ENCODE measurements at places on chromosomes 5 and 9.

DNA sequence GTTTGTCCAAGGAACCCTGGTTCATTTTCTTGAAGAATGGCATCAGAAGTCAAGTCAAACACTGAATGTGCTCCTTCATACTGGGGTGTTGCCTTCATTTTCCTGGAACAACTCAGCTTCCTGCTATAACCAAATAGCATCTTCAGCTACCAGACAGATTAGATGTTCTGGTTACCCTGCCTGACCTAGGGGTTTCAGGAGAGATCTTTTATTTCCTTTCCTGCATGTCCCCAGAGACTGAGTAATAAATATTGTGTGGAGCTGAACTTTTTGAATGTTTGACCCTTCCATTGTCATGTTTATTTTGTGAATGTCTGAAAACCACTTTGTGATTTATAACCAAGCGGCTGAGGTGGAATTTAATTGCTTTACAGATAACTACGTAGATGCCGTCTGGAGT is 147.1 kb downstream of the IRX1 start:
- no peak for DNase-seq

DNA sequence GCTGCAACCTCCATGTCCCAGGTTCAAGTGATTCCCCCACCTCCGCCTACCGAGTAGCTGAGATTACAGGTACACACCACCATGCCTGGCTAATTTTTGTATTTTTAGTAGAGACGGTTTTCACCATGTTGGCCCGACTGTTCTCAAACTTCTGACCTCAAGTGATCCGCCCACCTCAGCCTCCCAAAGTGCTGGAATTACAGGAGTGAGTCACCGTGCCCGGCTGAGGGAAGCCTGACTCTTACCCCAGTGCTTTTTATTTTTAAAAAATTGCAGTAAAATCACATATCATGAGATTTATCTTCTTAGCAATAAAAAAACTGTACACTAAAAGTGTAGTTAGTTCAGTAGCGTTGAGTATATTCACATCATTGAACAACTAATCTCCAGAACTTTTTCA is 105.3 kb downstream of the SLIT3 start:
- no peak for DNase-seq

- DNase-seq: no peak
These were observed 32.7 kb upstream of the GNE start for GRCh38 chr9:36290996-36291395.

GRCh38 chr9:87686520-87687090 is 39.3 kb upstream of the CTSL start:
- no peak for DNase-seq

GRCh38 chr5:175686826-175687225 is 29.0 kb downstream of the HRH2 start:
- no peak for DNase-seq

- DNase-seq: no peak
These were observed 16.7 kb downstream of the QRFP start for GRCh38 chr9:130879863-130880411.

DNA sequence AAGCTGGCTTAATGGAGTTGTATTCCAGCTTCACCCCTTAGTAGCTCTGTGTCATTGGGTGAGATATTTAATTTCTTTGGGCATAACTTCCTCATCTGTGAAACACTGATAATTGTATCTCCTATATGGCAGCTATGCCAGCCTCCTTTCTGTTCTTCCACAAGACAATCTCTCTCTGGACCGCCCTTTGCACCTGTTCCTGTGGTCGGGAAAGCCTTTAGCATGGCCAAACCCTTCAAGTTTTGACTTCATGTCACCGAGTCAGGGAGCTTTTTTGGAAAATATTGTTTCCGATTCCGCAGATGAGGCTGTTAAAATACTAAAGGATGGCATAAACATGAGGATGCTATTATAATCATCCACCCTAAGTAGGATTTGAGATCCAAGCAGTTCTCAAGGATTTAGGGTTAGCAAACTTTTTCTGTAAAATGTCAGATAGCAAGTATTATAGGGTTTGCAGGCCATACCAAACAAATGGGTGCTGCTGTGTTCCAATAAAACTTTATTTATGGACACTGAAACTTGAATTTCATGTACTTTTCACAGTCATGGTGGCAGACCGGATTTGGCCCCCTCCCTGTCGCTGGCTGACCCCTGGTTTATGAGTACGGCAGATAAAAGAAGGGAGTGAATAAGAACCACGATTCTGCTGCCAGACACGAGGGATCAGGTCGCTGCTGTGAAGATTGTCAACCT is 695 bp upstream of the NDFIP1 start:
- DNase-seq: no peak

- no peak for DNase-seq
These were observed 47.8 kb downstream of the YIPF5 start for GRCh38 chr5:144122641-144123040.

- no peak for DNase-seq
These were observed 230.3 kb downstream of the AUH start for GRCh38 chr9:91131433-91131839.
